ENCODE measurements at places on chromosomes 11 and 22.

GRCh38 chr11:69691463-69691862, 12.4 kb downstream of the FGF19 start:
- no peak for DNase-seq

- DNase-seq, result no peak
These were observed 666 bp downstream of the PDGFB start for GRCh38 chr22:39244136-39244495.

GRCh38 chr11:70610566-70611565, 212.5 kb downstream of the CTTN start:
- DNase-seq, result peak; percentile 85

GRCh38 chr11:108115500-108116140, 5.7 kb upstream of the ACAT1 start:
- DNase-seq, result peak; percentile 62

GRCh38 chr11:111155021-111155420, 90.5 kb upstream of the POU2AF2 start:
- no peak for DNase-seq

DNA sequence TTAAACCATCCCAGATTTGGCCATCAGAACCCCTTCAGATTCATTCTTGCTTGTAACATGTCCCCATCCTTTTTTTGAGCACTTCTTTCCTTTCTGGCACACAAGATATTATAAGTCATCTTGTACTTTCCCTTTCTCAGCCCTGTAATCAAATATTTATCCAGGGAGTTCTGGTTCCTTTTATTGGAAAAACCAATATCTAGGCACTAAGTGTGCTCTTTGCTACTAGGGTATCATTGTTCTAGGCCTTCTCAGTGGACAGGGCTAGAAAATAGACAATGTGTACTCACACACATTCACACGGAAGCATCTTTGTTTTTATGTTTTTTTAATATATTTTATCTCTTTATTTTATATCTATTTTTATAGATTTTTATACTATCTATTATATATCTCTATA, 47.3 kb downstream of the ARL14EP start:
- DNase-seq, result no peak

DNA sequence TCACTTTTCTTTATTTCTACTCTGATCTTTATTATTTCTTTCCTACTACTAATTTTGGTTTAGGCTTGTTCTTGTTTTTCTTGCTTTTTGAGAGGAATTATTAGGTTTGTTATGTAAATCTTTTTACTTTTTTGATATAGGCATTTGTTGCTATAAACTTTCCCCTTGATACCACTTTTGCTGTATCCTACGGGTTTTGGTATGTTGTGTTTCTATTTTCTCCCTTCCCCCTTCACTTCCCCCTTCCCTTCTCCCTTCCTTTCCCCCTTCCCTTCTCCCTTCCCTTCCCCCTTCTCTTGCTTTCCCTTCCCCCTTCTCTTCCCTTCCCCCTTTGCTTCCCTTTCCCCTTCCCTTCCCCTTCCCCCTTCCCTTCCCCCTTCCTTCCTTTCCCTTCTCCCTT, 529.6 kb downstream of the RAB38 start:
- no peak for DNase-seq
